ENCODE measurements at places on chromosomes 7 and 10.
A peak's percentile ranks its signal among the peaks of the same experiment; 100 is the strongest.

- DNase-seq, result no peak
These were observed 58.9 kb upstream of the WAPL start for GRCh38 chr10:86580521-86580891.

GRCh38 chr7:106766551-106766950, 98.5 kb upstream of the PIK3CG start:
- no peak for DNase-seq

DNA sequence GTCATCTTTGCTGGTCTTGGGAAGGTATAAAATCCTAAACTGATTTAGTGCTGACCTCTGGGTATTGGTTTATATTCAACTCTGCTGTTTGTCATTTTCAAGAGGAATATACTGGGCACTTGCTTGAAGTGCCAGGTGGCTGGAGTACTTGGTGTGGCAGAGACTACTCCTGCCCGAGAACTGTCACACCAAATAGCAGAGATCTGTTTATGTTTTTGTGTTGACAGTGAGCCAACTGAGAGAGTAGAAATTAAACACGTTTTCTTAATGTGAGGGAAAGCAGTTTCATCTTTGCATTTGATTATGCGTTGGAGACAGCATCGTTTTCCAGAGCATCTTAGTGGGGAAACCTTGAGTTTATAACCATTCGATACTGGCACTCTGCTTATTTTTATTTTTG, 174.4 kb downstream of the CDCA7L start:
- DNase-seq, result no peak

- DNase-seq, result no peak
These were observed 17.5 kb downstream of the TWIST1 start for GRCh38 chr7:19099924-19100323.

DNA sequence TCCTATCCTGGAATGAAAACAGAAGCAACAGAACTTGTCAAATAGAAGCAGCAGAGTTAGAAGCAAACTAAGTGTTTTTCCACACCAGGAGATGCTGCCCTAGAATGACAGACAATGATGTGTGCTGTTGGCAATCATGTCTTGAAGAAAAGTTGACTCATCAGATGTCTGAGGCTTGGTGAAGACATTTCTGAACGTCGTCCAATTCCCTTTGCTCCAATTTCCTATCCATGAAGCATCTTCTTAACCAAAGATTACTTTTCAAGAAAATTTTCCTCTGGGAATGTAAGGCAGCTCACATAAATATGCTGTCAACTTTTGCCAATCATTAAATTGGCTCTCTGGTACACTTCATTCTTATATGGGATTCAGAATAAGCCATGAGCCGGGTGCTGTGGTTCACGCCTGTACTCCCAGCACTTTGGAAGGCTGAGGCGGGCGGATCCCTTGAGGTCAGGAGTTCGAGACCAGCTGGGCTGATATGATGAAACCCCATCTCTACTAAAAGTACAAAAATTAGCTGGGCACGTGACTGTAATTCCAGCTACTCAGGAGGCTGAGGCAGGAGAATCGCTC, 34.6 kb downstream of the MALSU1 start:
- no peak for DNase-seq

DNA sequence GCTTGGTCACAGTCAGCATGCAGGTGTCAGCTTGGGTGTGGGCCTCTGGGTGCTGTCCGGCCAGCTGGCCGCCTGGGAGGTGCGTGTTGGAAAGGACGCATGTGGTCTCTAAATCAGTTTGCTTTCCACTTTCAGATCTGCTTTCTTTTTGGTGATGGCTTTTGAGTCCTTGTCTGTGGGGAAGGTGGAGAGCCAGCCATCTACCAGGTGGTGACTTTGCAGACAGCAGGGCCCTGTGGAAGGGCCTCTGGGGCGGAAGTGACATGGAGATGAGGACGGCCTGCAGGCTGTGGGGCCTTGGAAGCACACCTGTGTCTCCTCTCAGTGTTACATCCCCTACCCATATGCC, 59.4 kb downstream of the WDR37 start:
- DNase-seq, result no peak

GRCh38 chr10:89360157-89360556, 17.7 kb upstream of the IFIT1B start:
- DNase-seq, result no peak

DNA sequence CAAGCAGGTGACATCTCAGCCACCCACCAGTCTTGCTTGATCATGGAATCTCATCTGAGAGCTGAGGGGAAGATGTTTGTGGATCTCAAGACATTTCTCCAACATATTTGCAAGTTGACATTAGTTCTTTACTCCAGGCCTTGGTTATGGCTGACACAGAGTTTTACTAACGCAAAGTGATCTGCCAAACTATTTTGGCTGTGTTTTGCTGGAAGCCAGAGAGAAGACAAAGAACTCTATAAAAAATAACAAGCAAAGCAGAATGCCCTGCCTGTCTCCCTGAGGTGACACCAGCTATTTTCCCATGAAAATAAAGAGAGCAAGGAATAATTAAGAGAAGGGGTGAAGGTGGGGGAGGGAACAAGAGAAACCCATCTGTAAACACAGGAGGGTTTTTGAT, 286.4 kb downstream of the WDR11 start:
- DNase-seq, result no peak

- no peak for DNase-seq
These were observed 144.3 kb upstream of the ZMIZ1 start for GRCh38 chr10:78924319-78925003.

- no peak for DNase-seq
These were observed 173.6 kb downstream of the RPS24 start for GRCh38 chr10:78207216-78207615.

DNA sequence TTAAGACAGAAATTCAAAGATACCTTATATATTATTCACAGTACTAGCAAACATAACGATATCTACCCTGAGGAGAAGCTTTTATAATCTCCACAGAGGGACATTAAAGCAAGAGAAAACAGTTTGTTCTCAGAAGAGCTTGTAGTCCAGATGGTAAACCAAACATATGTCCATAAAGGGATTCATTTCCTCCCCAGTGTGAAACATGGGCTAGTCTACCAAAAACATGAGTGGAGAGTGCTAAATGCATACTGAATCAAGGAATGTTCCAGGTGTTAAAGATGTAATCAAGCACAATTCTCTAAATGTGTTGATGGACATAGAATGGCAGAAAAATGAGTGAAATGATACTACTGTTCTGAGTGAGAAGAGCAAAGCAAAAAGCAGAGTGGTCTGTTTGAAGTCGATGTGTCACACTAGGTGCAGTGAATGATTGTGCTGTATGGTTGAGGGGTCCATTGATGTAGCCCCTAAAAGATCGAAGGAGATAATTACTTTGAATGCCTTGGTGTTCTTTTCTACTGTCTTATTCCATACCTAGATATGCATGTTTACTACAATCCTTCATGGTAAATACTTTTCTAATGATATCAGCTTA, 25.3 kb downstream of the BCAP29 start:
- DNase-seq, result no peak

DNA sequence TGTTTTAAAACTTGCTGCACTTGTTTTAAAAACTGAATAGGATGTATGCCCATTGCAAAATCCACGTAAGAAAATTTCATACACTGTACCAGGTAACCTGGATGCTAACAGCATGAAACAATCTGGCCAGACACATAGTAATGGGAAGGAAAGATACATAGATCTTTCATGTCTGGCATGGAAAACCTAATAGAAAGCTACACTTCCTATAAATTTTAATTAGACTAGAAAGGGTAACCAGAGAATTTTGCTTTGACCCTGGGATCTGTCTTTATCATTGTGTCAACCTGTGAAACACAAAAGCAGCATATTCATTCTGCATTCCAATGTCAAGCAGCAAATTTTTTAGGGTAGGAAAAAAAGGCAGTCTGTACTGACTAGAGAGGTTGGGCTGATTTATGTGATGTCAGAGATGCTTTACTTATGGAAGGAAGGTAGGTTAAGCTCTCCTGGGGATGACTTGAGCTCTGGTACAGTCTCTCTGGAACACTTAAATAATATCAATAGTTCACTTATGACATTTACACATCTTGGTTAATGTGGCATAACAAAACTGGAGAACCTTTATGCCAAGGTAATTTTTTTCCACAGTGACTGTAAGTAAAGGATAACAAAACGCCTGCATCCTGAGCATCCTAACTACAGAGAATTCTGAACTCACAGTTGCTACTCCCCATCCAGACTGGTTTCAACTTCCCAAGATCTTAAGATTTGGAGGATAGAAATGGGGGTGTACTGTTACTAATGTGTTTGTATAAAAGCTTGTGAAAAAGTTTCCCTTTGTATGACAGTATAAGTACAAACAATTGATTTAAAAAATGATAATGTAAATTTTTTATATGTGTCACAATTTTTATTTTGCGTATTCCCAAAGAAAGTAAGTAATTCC, 44.7 kb downstream of the DOCK4 start:
- DNase-seq, result no peak

- no peak for DNase-seq
These were observed 559.5 kb upstream of the C7orf33 start for GRCh38 chr7:148031019-148031418.

DNA sequence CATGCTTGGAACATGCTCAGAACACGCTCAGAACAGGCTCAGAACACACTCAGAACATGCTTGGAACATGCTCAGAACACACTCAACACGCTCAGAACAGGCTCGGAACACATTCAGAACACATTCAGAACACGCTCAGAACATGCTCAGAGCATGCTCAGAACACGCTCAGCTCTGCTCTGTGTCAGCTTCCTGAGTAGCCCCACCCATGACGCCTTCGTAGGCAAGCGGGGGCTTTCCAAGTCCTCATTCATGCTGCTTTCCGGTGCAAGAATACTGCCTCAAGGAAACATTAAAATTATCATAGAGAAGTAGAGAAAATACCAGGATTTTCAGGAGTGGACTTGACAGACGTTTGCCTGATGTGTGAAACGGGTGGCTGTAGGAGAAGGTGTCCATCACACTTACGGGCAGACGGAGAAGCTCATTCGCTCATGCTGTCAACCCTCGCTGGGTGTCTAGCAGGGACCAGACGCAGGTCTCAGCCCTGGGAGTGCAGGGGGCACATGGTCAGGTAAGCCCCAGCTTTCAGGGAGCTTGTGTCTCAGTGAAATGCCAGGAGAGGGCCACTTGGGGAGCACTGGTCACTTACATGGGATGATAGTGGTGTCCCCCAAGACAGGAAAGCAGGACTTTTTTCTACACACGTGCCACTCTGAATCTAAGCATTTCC, 24.7 kb downstream of the EN2 start:
- DNase-seq, result no peak

GRCh38 chr7:1274876-1275375, 42.3 kb downstream of the UNCX start:
- DNase-seq, result no peak

DNA sequence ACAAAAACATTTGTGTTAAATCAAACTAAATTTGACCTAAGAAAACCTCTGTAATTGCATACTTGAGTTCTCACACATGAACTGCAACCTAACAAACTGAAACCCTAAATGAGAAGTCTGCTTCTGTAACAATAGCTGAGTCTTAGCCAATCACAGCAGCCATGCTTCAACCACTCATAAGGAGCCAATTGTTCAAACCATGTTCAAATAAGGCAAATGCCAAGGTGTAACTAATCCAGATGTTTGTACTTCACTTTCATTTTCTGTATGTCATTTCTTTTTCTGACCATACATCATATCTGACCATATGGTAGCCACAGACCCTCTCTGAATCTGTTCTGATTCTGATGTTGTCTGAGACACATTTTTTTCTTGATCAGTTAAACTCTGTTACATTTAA, 47.5 kb upstream of the ANTXRL start:
- no peak for DNase-seq

- no peak for DNase-seq
These were observed 676.4 kb upstream of the NRP1 start for GRCh38 chr10:34010891-34011290.

DNA sequence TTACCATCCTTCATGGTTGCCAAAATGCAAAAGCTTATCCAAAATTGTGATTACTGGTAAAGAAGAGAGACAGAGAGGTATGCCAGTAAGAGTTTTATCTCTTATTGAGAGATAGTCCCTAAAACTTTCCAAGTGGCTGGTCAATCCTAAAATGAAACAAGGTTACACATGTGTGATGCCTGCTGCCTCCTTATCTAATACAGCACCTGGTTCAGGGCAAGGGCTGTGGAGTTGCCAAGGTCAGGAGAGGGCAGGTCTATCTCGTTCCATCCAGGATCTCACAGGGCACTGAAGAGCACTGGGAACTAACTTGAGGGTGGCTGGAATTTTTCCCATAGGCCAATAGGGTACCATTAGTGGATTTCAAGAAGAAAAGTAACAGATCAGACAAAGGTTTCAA, 18.3 kb downstream of the VOPP1 start:
- no peak for DNase-seq

GRCh38 chr7:2411815-2412586, 8.6 kb downstream of the CHST12 start:
- DNase-seq, result no peak

- DNase-seq, result no peak
These were observed 31.1 kb downstream of the PLXDC2 start for GRCh38 chr10:19847321-19847720.

GRCh38 chr7:152882576-152883310, 123.2 kb downstream of the ACTR3B start:
- no peak for DNase-seq

DNA sequence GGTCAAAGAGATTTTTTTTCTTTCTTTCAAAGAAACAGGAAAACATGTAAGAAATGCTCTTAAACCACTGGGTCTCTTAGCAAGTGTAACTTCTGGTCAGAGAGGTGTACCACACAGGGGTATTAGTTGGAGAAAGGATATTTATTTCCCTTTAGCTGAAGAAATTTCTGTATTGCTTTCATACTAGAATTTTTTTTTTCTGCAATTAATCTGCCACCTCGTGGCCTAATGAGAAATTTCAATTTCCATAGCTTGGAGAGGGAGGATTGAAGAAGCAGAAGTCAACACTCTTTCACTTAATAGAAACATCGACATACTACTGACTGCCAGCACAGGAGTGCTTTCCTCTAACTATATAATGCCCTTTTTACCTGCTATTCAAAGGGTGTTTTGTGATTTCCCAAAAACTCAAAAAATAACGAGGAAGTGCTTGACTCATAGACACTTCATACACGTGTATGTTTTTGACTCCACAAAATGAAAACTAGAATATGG, 177.6 kb upstream of the NAMPT start:
- DNase-seq, result peak; percentile 18

GRCh38 chr10:74637685-74638084, 188.7 kb upstream of the KAT6B start:
- no peak for DNase-seq

Measured in stimulated activated CD4-positive, alpha-beta T cell treated with anti-CD3 and anti-CD28 coated beads, Interleukin-1b, Interleukin-23, amount 100 ng/mL, for 4 hours (primary cell).